Forelimb muscle (tissue), 1 donor: ENCODE measurements at places on chromosomes 3 and 15.

DNA sequence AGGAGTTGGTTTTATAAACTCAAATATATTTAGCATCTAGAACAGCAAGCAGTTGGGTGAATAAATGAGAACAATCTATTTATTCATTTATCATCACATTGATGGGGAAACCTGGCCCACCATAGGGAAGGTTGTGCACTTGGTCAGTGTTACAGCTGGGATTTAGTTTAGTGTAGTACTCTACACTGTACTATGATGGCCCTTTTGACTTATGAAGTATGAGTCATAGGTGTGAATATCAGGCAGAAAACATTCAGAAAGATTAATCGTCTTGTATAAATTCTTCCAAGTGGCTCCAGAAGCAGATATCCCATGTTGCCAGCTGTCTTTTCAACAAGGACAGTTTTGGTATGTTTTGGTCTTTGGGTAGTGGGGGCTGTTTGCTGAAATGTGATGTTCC lies 38.0 kb downstream of the BBS4 start:
- no peak for DNase-seq

GRCh38 chr3:149245738-149246451 lies 24.3 kb upstream of the CP start:
- no peak for DNase-seq

- DNase-seq, result no peak
Observed at GRCh38 chr3:42066516-42067181, 24.5 kb upstream of the TRAK1 start.

DNA sequence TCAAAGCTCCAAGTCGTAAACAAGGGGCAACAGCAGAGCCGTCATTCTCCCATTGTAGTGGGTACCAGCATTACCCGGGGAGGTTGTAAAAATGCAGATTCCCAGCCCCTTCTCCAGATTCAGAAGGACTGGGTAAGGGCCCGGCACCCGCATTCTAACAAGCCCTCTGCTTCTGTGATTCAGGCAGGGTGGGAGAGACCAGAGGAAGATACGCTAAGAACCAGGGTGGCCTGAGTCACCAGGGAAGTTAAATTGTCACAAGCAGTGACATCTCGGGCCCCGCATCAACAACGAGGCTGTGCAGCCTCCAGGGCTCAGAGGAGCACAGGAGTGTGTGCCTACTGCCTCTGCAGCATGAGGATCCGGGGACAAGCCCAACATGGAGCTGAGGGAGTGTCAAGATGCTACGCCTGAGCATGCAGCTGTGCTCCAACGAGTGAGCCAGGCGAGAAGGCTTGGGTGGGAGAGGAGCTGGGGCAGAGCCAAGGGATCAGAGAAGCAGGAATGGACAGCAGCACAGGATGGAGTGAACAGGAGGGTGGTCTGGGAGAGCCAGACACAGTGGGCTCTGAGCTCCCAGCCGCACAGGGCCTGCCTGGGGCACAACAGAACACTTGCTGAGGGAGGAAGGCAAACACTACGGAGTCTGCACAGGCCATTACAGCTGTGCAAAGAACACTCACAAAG lies 68.5 kb downstream of the CPN2 start:
- no peak for DNase-seq

- DNase-seq, result no peak
Observed at GRCh38 chr3:71066849-71067261, 516.7 kb downstream of the FOXP1 start.

DNA sequence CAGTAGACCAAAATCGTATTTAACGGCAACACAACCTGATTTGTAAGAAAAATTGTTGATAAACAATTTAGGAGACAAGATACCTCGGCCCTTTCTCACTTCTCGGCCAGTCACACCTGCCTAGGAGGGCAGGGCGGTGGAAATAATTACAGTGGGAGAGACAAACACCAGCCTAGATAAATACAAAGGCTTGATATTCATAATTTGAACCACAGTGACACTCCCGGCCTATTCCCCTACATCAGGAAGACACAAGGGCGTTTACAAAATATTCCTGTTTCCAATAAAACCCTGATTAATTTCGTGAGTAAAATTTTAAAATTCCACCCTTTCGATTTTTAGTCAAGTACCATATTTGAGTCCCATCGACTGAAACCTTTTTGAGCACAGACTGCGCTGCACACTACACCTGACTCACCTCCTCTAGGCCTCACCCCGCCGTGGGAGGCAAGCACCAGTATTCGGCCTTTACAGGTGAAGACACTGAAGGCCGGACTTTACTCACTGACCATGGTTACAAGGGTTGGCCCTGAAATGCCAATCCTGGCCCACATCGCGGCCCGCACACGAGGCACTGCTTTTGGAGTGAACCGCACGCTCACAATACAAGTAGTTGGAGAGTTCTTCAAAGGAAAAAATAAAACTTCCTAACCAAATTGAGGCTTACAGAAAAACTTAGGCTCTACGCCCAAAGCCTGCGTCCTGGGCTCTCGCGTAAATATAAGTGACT lies 794 bp downstream of the ARPP19 start:
- DNase-seq, result no peak

DNA sequence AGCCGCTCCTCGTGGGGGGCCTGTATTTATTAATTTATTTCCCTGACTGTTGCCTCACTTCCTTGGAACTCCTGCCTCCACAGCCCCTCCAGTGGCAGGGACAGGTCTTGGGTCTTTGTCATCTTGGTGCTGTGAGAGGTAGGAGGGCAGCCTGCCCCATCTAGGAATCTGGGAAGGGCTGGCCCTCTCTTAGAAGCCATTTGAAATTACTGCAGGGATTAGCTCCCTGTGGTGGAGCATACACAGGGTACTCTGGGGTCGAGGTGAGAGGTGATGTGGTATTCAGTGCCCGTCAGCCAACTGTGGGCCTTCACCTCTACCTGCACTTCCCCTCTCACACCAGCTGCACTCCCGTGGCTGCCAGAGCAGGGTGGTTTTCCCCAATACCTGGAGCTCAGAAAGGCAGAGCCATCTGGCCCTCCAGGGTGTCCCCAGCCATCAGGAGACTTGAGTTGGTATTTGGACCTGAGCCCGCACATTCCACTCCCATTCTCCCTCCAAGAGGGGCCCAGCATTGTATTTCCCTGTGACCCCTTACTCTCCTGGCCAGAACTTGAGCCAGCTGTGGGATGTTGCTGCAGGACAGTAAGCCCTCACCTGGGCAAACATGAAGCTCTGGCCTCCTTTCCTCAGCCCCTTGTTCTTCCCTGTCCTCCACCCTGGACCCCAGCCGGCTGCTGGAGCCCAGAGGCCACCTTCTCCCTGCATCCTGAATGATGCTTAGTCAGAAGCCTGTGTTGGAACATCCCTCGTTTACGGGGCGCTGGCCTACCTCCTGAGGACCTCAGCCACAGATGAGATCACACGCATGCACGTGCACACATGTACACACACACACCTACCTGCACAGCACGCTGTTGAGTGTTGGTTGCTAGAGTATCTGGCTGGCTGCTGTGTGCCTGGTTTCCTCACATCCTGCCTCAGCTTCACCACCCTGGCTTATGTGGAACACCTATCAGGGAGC lies 2.0 kb upstream of the JMJD7 start:
- no peak for DNase-seq

DNA sequence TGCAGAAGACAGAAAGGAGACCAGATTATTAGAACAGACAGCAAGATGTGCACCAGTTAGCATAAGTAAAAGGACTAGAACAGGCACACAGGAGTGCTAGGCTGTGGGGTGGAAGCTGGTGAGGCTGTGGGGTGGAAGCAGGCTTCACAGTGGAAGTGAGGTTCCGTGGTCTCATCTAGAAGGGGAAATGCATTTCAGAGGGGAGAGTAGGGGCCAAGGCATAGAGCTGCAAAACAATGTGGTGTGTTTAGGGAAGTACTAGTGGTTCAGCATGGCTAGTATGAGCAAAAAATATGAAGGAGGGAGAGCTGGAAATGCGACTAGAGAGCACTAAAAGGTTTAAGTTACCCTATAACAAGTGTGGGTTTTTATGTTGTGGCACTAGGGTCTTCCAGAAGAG lies 6.5 kb downstream of the POPDC2 start:
- DNase-seq, result no peak

DNA sequence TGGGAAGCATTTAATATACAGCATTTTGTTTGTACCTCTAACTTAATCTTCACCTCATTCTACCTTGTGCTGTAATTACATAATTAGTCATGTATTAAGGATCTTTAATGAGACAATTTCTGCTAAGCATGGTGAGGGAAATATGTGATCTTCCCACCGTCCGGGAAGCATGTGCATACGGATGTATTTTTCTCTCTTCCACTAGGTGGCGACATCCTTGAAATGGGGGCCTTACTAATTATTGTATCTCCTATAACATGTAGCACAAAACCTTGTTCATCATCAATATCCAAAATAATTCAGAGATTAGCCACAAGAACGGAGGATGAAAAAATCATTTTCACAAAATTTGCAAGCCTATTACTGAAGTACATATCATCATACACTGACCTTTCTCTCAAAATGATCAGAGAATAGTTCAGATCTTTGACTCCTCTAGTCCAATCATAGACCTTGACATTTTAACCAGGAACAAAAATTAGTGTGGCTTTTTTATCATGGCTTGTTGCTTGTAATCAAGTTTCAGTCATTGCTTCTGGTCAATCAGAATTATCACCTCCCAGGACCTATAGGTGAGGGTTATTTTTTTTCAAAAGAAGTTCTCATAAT lies 148.9 kb upstream of the GBE1 start:
- no peak for DNase-seq
